ENCODE measurements at places on chromosomes 11 and 22. TPM values are rescaled to one million over a fixed set of nuclear protein-coding genes. Genes with fewer than 3 reads are reported as not detected.

- DNase-seq: no peak
- H3K4me1 ChIP-seq: no peaks in the 10 kb centered on the region
- peaks cover 1% of the 10 kb centered on the region for H3K36me3 ChIP-seq
- H3K27me3 ChIP-seq: no peaks in the 10 kb centered on the region
Measured at GRCh38 chr11:18522388-18522787, 4.4 kb downstream of the TSG101 start.

- H3K27ac ChIP-seq: no peak overlapping the region
- no peak for DNase-seq
- H3K4me3 ChIP-seq: no peak overlapping the region
- H3K36me3 ChIP-seq: peaks cover 11% of the 10 kb centered on the region
- no peaks in the 10 kb centered on the region for H3K27me3 ChIP-seq
Measured at GRCh38 chr11:43408277-43408676, 49.6 kb downstream of the TTC17 start.

Gene MIF
- total RNA-seq: 168 TPM

Gene OR5AS1
- total RNA-seq: not detected

Gene NXPE2
- not detected for total RNA-seq
